ENCODE measurements at places on chromosomes 12 and 14.

DNA sequence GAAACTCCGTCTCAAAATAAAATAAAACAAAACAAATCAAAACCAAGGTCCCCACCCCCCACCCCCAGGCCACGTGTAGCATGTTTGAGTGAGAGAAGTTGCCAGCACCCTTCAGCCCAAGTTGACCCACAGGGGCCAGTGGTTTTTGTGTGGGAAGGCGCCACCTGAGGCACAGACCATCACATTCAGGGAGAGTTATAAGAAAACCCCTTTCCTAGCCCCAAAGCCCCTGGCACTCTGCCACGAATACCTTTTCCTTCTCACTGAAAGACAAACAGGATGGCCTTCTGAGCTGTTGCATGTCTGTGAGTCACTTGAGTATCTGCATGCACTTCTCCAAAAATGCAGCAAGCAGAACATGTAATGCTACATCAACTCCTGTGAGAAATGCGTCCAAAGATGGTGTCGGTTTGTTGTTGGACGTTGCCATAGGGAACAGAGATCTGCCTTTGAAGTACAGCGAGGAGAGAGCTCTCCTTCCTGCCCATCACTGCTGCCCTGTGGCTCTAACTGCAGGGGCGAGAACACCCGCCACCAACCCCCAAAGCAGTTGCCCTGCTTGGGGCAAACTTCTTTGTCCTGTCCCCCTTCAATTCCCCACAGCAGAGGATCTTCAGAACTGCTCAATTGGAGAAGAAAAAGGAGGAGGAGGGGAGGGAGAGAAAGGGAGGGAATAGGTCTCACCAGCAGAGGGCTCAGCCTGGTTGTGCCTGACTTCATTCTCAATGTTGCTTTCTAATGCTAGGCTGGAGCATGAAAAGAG is 2.7 kb upstream of the TRAF3 start:
- peak; percentile 83 for DNase-seq

DNA sequence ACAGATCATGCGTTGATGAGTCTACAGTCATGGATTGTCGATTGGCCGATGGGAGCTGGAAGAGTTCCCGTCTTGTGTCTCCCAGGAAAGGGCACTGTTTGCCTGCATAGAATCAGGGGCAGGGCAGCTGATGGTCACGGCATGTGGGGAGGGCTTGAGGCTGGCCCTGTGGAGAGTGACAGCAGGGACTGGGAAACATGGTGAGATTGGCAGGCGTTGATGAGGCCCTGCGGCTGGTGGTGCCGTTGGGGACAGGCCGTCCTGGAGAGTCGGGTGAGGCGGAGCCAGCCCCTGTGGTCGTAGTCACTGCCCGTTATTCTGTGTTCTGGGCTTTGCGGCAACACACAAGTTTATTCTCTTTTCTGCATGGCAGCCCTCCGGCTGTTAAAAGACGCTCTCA is 52.9 kb downstream of the TECPR2 start:
- DNase-seq: no peak

DNA sequence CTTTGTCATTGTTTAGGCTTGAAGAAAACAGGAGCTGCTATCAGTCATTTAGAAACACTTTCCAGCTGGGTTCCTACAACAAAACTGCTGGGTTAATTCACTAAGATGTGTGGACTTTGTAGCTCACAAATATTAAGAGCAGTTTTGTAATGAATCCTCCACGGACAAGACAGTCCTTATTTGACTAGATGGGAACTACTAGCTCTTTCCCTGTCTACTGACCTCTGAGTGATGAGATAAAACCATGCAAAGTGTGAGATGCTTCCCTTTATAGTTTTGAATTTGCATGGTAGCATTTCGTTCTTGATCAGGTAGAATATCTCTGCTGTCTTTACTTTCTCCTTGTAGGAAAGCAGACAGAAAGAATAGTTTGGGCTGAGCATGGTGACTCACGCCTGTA is 72.9 kb upstream of the STXBP6 start:
- DNase-seq: no peak

- DNase-seq: no peak
Observed at GRCh38 chr14:70884595-70885342, 22.5 kb upstream of the PCNX1 start.

GRCh38 chr12:10075451-10075850 is 23.3 kb downstream of the CLEC1A start:
- no peak for DNase-seq

DNA sequence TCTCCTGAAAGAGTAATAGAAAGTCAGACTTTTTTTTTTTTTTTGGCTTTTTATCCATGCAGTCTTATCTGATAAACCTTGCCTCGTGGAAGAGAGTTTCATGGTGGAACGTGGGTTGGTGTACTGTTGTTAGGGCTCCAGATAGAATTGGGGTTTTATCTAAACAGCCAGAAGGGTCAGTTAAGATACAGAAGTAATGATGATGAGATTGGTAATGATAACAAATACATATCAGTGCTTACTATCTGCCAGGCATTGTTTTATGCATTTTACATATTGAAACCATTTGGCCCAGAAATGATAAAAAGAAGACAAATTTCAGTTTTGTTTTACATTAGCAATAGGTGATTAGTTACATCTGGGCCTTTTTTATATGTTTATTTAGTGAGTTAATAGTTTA is 372.8 kb upstream of the PRICKLE1 start:
- peak; percentile 45 for DNase-seq

DNA sequence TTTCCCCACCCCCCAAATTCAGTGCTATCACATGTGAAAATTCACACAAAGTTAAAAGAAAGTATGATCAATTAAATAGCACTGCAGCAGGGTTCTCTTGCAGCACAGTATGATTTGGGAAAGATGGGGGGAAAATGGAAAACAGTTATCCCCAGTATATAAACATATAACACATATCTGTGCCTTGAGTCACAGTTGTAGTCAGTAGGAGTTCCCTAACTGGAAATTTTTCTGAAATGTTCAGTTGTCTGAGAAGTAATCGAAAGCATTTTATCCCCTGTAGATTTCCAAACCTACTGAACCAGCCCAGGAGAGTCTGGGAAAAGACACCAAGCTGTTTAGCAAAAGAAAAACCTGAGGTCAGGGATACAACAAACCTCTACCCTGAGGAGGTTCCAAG is 47.0 kb downstream of the C12orf50 start:
- peak; percentile 11 for DNase-seq

GRCh38 chr12:121789233-121789781 is 4.2 kb downstream of the RHOF start:
- DNase-seq: no peak
